ENCODE measurements at places on chromosomes 16 and 17.
A peak's percentile ranks its signal among the peaks of the same experiment; 100 is the strongest.

DNA sequence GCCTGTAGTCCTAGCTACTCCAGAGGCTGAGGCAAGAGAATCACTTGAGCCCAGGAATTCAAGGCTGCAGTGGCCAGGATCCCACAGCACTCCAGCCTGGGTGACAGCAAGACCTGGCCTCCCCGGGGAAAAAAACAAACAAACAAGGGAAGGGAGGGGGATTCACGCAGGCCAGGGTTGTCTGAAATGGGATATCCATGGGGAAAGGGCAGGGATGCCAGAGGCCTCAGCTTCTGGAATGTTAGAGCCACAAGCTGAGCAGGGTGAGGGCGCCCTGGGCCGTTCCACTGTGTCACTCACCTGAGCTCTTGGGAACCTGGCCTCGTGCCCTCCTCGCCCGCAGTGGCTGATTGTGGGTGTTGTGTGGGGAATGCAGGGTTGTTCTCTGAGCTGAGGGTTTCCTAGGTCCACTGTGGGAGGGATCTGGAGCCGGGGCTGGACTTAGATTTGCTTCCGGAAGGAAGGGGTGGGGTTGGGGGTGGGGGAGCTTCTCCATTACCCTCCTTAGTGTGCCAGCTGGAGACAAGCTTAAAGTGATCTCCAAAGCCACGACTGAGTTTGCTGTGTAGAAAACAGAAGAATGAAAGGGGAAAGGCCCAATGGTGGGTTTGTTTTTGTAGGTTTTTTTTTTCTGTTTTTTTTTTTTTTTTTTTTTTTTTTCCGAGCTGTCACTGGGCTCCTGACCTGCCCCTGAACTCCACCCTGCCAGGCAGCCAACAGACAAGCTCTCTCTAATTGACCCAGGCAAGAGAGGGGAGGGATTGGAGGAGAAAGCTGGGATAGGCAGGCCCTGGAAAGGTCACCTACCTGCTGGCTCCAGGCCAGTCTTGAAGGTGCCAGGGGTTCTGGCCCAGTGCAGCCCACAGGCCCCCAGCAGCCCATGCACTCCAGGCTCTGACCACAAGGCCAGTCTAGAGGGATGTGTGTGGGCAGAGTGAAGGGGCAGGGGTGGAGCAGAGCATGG lies at the start of gene SULT1A1:
TSS of gene SULT1A1 (minus strand) at position 414 of the 964 bp plus-strand sequence. CDS start 1,189 bp downstream, outside the sequence.
- no peak for DNase-seq

DNA sequence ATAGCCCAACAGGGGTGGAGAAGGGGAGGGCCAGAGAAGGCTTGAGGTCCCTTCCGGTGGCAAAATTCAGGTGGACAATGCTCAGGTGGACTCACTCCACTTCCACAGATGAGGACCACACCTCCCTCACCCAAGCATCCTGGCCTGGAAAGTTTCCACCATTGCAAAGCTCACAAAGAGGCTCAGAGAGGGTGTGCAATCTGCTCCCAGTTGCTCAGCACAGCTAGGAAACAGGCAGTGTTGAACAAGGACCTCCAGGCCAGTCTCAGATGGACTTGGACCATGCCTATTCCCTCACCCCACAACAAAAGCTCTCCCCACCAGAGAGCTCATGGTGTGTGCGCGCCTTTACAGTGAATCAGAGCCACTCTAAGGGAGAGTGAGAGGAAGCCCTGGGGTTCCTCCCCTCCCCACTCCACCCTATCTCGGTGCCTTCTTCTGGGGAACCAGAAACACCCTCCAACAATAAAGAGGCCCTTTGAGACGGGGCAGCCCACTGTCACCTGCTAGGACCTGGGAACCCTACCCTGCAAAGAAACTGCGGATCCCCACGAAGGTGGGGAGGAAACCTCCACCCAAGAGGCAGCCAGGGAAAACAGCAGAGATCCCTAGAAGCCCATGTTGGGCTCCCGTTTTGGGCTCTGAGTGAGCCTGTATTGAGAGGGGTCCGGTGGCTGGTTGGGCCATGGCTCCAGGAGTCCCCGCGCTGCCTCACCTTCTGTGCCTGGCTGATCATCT lies 1.6 kb downstream of the FAM83G start:
- no peak for DNase-seq

DNA sequence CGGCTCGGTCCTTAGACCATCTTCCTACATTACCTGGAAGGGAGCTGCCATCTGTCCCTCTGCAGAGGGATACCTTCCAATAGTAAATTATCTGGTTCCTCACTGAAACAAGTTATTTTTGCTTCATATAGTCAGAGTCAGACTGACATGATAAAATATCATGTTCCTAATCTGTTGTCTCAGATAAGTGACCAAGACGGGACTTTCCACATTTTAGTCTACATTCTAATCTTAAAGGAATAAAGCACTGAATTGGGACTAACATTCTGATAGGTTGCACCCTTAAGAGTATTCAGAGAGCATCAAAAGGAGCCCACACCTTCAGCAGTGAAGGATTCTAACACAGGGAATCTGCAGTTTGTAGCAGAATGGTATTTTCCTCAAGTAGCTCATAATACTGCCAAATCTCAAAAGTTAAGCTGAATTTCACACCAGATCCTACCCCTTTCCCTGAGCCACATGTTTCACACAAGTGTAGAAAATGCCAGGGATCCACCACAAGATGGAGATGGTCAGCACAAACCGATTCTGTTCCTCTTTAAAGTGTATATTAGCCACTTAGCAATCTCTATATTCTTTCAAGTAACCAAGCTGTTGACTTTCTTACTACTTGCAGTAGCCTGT lies 13.4 kb downstream of the GINS2 start:
- DNase-seq: no peak

DNA sequence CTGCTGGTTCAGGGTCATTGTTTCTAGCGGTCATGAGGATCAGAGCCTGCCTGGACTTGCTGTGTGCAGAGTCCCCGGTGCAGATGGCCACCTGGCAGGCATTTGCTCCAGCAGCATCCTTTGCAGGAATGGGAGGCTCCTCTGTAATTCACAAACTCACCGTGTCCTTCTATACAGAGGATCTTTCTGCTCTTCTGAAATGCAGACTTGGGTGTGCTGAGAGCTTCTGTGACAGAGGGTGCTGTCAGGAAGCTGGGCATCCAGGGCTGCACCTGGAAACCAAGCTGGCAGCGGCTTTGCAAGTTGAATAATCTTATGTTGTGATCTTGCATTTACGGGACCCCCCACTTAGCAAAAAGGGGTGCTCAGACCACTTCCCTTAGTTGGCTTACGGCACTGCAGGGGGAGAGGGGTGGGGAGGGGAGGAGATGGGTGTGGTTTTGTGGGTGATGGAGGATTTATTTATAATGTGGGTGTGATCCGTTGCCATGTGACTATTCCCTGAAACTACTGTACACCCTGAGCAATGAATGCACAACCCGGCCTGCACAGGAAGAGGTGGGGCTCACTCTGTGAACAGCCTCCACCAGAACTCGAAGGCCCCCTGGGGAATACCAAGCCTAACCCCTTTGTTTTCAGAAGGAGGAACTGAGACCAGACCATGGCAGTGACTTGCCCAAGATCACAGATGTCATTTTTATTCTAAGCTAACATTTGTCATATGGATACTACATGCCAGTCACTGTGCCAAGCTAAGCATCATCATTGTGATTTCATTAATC lies 178.3 kb downstream of the PRKCB start:
- DNase-seq: peak; percentile 49

DNA sequence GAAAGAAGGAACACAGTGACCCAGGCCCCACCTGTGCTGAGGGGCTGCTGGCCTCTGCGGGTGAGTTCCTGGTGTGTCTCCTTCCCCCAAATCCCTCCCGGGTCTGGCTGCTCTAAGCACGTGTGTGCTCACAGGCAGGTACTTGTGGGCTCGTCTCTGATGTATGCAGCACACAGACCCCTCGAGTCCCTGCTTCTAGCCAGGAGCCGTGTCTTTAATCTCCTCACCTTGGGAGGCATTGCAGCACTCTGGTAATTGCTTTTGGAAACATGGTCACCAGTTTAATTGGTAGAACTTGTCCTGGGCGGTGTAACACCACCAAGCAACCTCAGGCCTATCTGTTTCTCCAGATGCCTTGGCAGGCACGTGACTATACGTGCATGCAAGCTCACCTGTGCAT lies 8.8 kb upstream of the RPL38 start:
- DNase-seq: no peak

GRCh38 chr17:5304636-5305035 lies 22.6 kb downstream of the RABEP1 start:
- no peak for DNase-seq

DNA sequence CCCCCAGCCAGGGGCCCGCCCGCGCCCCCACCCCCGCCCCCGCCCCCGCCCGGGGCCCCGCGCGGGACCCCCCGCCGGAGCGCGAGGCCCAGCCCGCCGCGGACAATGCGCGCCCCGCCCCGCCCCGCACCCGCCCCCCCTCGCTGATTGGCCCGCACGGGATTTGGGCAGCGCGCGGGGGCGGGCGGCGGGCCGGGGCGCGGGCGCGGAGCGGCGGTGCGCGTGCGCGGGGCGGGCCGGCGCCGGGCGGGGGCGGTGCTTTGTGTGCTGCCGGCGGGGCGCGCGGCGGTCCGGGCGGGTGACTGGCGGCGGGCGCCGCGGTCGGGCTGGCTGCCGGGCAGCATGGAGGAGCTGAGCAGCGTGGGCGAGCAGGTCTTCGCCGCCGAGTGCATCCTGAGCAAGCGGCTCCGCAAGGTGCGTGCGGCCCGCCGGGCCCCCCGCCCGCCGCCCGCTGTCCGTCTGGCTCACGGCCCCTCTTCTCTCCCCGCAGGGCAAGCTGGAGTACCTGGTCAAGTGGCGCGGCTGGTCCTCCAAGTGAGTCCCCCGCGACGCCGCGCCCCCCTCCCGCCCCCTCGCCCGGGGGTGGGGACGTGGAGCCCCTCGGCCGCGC lies at the start of gene CBX2:
TSS of gene CBX2 (plus strand) at position 255 of the 610 bp plus-strand sequence. CDS start at position 343, 88 bp downstream.
- DNase-seq: peak; percentile 94

DNA sequence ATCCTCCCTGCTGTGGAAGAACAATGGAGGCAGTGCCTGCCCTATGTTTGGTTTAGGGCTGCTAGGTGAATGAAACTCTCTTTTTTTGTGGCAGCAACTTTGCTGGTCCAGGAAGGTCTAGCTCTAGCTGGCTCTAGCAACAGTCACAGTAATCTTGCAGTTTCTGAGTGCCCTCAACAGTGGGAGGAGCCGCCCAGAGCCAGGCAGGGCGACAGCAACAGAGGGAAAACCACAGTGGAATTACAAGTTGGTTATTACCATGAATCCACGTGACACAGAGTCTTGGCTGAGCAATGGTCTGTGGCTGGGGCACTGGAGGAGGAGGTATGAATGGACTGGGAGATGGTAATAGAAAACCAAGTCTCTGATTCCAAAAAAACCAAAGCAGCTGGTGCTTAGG lies 10.3 kb downstream of the HSPB9 start:
- DNase-seq: no peak

DNA sequence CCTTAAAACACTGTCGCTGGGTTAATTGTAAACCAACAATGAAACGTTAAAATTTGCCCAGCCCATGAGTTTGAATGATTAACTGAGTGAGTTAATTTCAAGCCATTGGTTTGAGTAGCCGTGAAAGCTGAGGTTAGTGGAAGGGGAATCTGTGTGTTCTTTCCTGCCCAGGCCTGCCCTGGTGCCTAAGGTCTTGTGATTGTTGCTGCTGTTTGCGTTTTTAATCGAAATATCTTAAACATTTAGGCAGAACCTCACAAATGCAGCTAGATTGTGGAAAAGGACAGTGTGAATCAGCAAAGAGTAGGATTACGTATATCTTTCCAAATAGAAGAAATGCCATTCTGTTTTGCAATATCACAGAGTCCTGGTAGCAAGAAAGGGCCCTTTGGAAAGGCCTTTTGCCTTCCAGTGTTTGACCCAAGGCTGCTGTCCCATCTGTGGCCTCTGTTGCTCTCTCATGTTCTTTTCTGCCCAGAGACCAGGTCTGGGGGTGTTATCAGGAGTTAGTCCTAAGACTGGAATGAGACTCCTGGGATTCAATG lies 113.8 kb downstream of the MSI2 start:
- DNase-seq: no peak

GRCh38 chr17:50102164-50102991 lies 7.2 kb downstream of the PDK2 start:
- DNase-seq: no peak

- no peak for DNase-seq
These were observed 6.5 kb upstream of the COL1A1 start for GRCh38 chr17:50207792-50208567.

GRCh38 chr17:31202968-31203367 lies 94.1 kb downstream of the OMG start:
- no peak for DNase-seq

DNA sequence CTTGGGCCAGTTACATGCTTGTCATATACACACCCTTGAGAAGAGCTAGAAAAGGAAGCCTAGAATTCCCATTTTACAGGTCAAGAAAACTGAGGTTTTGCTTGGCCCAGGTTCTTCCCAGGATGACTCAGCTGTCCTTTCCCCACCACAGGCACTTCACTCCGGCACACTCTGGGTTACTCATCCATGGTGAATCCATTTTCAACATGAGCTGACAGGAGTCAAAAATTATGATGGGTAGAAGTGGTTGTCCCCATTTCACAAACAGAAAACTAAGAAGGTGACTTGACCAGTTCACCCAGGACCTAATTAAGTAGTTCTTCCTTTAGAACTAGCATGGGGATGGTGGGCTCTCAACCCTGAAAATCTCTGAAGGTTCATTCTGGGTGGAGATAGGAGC lies 67.2 kb downstream of the USP22 start:
- no peak for DNase-seq

DNA sequence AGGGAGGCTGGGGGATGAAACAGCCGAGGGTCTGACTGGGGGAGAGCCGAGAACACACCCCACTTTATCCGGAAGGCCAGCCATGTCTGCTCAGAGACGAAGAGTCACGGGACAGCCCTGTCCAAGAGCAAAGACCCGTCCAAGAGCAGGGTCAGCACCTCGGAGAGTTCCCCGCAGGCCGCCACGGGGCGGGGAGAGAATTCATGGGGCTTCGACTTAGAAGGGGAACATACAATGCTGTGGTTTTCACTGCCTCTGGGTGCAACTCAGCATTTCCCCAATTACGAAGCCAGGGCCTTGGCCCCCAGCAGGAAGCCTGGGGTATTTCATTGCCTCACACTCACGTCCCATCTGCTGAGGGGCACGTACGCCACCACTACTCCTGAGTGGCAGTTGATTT lies 59.3 kb downstream of the JPH3 start:
- DNase-seq: peak; percentile 68

- DNase-seq: no peak
These were observed 7.5 kb downstream of the SEC14L1 start for GRCh38 chr17:77148077-77148939.

GRCh38 chr16:5900046-5900445 lies 802.5 kb upstream of the EEF2KMT start:
- DNase-seq: no peak

- no peak for DNase-seq
These were observed 515 bp downstream of the SUMO2 start for GRCh38 chr17:75182319-75182568.

DNA sequence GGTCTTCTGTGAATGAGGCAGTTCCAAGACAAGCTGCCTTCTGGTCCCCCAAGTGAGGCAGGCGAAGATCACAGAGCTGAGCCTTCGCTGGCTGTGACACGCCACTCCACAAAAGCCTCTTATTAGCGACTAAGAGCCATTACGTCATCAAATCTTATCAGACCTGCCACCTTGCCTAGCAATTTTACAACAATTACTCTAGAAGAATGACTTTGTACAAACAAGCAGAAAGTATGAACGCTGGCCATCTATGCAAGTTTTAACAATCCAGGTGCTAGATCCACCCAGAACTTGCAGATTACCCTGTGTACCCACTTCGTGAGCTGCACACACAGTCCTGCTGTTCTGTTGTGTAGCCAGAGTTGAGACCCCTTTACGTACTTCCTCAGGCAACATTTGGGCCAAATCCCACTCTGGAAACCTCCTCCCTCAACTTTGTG lies 3.8 kb upstream of the ICAM2 start:
- DNase-seq: no peak

GRCh38 chr17:7029659-7030058 lies 6.2 kb upstream of the SLC16A13 start:
- no peak for DNase-seq
